GM12892 (cell line): ENCODE measurements at places on chromosomes 3 and 15.

- no peak for DNase-seq
Observed at GRCh38 chr3:107643038-107643883, 120.5 kb downstream of the BBX start.

DNA sequence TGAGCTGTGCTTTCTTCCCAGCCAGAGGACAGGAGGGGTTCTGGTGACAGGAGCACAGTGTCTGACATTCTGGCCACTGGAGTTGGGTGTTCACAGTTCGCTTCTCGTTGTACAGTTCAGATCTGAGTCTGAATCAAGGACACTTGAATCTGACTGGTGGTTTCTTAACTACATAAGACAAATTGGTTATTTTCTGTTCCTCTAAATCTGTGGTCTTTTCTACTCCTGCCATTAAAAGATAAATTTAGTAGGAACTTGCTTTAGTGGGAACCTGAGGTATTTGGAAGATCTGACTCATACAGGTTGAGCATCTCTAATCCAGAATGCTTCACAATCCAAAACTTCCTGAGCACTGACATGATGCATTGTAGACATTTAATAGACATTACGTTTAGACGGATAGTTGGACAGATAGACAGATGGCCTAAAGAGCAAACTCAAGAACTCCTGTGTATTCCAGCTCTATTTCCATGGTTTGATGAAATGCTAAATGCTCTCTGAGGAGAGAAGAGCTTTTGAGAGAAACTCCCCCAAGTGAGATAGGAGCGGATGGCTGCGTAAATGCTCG, 71.0 kb downstream of the CCK start:
- no peak for DNase-seq

GRCh38 chr3:82807781-82808180, 1046.3 kb upstream of the GBE1 start:
- no peak for DNase-seq

DNA sequence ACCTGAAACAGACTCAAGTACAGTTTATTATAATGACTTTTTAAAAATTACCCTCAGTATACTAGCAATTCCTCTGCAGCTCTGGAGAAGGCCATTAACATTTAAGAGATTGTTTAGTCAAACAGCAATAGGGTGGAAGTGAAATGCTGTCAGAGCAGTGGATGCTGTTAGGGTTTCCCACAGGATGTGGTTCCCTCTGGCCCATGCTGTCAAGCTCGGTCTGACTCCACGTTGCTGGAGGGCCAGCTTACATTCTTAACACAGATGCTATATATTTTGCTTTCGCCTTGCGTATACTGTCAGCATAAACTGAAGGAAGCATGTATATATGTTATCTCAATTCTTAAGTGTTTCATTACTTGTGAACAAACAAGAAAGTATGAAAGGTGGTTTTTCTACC, 231.1 kb upstream of the COL8A1 start:
- DNase-seq, result no peak

GRCh38 chr3:13865581-13865980, 14.3 kb downstream of the WNT7A start:
- no peak for DNase-seq

DNA sequence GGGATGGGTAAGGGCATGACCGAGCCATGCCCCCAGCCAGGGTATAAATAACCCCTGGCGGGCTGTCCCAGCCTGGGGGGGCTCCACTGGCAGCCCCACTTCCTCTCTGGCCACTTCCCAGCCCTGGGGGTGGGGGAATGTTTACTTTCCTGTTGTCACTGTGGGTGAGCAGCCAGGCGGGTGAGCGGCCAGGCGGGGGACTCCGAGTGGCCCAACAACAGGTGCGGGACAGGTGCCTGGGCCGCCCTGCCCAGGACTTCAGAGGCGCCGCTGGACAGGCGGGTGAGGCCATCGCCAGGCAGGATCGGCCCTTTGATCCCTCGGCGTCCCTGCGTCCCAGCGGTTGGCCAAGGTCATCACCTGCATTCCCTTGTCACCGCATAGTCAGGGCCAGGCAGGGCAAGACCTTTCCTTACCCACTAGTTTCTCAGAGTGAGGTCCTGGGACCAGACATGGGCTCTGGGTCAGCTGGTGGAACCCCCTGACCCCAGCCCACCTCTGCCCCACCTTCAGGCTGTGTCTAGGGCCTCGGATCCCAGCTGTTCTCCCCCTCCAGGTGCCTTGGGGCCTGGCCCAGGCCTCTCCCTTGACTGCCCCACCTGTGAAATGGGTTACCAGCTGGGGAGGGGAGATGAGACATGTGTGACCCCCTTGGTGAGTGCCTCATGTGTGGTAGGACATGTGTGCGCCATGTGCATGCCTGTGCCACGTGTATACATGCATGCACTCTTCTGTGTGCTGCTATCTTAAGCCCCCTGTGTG, 16.6 kb downstream of the SEMA3F start:
- DNase-seq, result no peak

GRCh38 chr3:17982211-17982880, 239.9 kb upstream of the TBC1D5 start:
- no peak for DNase-seq

DNA sequence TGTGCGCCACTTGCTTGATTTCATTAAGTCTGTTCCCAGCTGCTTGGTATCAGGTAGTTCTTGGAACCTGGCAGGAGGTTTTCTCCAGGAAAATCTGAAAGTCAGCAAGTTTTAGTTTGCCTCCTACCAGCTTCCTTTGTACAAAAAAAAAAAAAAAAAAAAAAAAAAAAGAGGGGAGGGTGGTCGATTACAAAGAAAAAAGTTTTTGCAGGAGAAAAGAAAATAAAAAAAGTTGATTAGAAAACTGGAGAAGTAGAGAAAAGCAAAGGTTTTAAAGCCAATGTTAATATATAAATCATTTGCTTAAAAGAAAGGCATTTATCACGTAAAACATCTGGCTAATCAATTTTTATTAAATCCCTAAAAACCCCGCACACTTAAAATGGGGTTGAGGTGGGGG, 5.9 kb downstream of the EPHA3 start:
- no peak for DNase-seq

DNA sequence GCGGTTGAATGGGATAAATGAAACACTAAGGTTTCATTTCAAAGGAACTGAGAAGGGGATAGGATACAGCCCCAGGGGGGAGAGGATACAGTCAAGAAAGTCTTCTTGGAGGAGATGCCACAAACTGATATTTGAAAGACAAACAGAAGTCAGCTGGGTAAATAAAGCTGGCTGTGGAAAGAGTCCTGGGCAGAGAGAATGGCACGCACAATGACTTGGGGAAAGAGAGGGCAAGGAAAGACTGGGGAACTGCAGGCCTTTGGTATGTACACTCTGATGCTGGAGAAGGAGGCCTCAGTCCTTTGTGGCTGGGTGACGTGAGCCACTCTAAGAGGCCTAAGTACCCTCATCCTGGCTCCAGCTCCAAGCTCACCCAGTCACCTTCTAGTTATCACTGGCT, 45.2 kb upstream of the LMCD1 start:
- DNase-seq, result no peak

GRCh38 chr3:122893282-122893681, 98.4 kb downstream of the SLC49A4 start:
- DNase-seq, result no peak
